ENCODE measurements at places on chromosomes 12 and 14. TPM values are rescaled to one million over a fixed set of nuclear protein-coding genes. Genes with fewer than 3 reads are reported as not detected.

Gene LRRK2
- total RNA-seq, result 7.1 TPM

Gene OR6C2
- not detected for total RNA-seq

Gene CLEC2B
- 6.7 TPM for total RNA-seq

Gene KRT80
- total RNA-seq, result 1.2 TPM

Gene CLEC4C
- total RNA-seq, result not detected

Gene GSC
- total RNA-seq, result 0.43 TPM

Gene ATL1
- total RNA-seq, result 1.5 TPM

Gene IFNG-AS1
- 0.19 TPM for total RNA-seq

Gene C14orf132
- total RNA-seq, result 18.9 TPM

DNA sequence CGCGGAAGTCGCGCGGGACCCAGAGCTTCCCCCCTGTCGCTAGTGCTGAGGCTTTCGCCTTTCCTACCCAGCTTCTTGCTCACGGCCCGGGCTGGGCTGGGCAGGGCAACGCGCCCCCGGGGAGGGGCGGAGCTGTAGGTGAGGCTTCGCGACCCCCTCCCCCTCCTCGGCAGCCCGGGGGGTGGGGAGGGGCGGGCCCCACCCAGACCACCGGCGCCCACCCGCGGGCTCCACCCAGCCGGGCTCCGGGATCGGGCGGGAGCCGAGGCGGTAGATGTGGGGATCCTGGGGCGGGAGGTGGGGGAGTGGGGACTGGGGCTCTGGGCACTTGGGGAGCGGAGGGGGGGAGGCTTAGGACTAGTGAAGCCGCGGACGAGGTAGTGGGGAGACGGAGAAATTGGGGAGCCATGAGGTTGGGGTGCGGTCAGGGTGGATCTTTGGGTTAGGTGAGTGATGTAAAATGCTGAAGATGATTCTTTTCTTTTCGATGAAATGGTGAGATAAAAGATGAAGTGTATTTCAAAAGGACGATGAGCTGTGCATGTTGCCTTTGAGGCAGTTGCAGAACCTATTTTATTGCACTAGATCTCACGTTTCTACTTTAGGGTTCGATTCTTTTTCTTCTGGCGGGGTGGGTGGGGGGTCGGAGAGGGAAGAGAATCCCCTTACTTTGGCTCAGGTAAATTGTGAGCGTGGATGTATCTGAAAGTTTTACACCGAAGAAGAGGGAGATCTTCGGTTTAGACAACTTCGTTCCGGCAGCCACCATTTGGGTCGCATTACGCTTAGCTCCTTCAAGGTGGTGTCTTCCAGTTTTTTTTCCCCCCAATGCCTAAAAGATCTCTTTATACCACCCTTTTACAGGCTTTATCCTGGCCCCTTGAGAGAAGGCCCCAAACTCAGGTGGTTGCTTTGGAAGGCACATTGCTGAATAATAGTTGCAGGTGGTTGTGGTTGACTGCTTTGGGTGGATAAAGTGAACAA, 619 bp downstream of the ERC1 start:
- no peak for DNase-seq

DNA sequence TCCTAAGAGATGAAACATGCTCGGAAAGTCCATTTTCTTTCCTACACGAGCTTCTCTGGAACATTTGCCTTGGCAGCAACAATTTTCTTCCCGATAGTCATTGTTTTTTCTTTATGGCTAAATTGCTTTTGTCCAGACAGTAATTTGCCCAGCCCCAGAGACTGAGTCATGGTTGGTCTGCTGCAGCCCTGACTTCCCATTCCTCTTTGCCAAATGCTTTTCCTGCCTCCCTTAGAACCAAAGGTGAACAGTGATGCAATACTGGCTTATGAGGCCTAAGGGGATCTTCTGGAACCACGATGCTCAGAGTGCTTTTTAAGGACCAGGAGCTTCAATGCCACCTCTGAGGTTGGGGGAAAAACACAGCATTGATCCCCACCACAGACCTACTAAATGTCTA, 1599.6 kb upstream of the TMEM132C start:
- DNase-seq, result no peak

- no peak for DNase-seq
Observed at GRCh38 chr12:27338473-27338872, 5.8 kb downstream of the BMAL2 start.

DNA sequence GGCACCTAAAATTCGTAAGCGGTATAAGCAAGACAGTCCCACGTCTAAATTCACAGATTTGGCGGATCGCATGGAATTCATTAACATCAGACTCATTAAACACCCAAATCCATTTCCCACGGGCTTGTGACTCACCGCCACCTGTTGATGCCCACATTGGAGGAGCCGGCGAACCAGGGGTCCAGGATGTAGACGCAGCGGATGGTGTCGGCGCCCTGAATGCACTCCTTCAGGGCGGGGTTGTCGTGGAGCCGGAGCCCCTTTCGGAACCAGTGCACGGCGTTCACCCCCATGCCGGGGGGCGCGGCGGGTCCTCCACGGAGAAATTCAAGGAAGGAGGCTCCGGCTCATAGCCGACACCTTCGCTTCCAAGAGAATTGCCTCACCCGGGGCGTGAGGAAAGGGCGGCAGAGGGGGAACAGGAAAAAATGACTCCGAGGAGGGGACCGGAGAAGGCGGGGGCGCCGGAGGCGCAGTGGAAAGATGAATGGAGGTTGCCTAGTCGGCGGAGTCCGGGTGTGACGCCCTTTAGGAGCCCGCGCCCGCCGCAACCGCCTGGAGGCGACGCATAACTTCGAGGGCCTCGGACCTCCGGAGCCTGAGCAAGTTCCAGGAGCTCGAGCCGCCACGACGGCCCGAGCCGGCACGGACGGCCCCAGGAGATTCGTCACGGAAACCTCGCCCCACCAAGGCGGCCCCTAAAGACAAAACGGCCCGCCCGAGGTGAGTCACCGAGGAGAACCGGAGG, 506 bp downstream of the CRY1 start:
- DNase-seq, result no peak

GRCh38 chr12:108815875-108816594, 41.3 kb downstream of the SSH1 start:
- DNase-seq, result no peak

DNA sequence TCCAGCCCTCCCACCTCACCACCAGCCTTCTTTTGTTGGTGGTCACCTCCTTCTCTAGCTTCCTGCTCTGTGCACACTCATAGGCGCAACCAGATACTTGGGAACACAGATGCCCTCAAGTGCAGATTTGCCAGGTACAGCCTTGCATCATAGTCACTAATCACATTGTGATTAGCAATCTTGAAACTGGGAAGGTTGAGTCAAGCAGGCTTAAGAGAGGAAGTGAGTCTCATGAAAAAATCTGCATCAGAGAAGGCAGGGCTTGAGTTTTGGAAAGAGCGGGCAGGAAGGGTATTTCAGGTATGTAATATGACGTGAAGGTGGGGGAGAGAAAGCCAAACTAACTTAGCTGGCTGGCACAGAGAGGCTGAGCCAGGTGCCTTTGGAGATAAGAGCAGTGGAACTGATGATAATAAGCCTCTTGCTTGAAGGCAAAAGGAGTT, 2.7 kb upstream of the RABGGTA start:
- no peak for DNase-seq

All from cardiac septum (tissue), 1 donor.